ENCODE measurements at places on chromosomes 5 and 9.

- DNase-seq: no peak
- peaks cover 7% of the 10 kb centered on the region for H3K36me3 ChIP-seq
- H3K27ac ChIP-seq: no peak overlapping the region
- H3K4me1 ChIP-seq: peaks cover 14% of the 10 kb centered on the region
- no peaks in the 10 kb centered on the region for H3K27me3 ChIP-seq
Measured at GRCh38 chr5:113526421-113526820, 12.9 kb downstream of the YTHDC2 start.

DNA sequence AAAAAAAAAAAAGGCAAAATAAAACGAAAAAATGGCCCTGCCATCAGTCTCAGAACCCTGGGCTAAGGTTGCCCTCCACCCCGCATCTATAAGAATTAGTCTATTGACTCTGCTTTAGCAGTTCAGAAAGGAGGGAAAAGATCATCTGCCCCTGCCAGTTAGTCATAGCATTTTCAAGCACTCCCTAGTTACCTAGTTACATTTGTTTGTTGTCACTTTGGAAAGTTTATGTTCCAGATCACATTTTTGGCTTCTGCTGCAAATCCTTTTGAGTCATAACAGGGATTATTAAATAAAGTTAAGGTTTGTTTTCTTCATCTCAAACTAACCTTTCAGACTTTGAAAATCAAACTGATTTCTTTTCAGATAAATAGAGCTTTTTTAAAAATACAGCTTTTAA, 52.1 kb downstream of the AQP7 start:
- no peak for DNase-seq
- H3K4me3 ChIP-seq: no peak overlapping the region
- peak overlapping the region; percentile 73 for H3K27ac ChIP-seq
- H3K36me3 ChIP-seq: peaks cover 60% of the 10 kb centered on the region
- peaks cover 15% of the 10 kb centered on the region for H3K4me1 ChIP-seq

GRCh38 chr5:168171901-168172759, 119.3 kb upstream of the WWC1 start:
- no peaks in the 10 kb centered on the region for H3K27me3 ChIP-seq
- no peak overlapping the region for H3K4me3 ChIP-seq

- no peaks in the 10 kb centered on the region for H3K27me3 ChIP-seq
- no peak overlapping the region for H3K27ac ChIP-seq
- no peaks in the 10 kb centered on the region for H3K4me1 ChIP-seq
- H3K36me3 ChIP-seq: no peaks in the 10 kb centered on the region
- DNase-seq: no peak
Measured at GRCh38 chr9:19009391-19009965, 23.5 kb downstream of the SAXO1 start.

GRCh38 chr5:93884254-93884653, 142.9 kb upstream of the POU5F2 start:
- peaks cover 7% of the 10 kb centered on the region for H3K36me3 ChIP-seq
- H3K4me1 ChIP-seq: no peaks in the 10 kb centered on the region
- no peak overlapping the region for H3K27ac ChIP-seq

GRCh38 chr9:122819326-122819725, 9.1 kb downstream of the PDCL start:
- DNase-seq: no peak
- H3K27ac ChIP-seq: no peak overlapping the region
- no peaks in the 10 kb centered on the region for H3K27me3 ChIP-seq
- peaks cover 9% of the 10 kb centered on the region for H3K4me1 ChIP-seq
- peaks cover 36% of the 10 kb centered on the region for H3K36me3 ChIP-seq

GRCh38 chr9:24552526-24553182, 7.0 kb upstream of the IZUMO3 start:
- no peaks in the 10 kb centered on the region for H3K36me3 ChIP-seq
- no peak overlapping the region for H3K4me3 ChIP-seq
- DNase-seq: no peak
- H3K27me3 ChIP-seq: no peaks in the 10 kb centered on the region

- no peaks in the 10 kb centered on the region for H3K27me3 ChIP-seq
- no peak for DNase-seq
- no peak overlapping the region for H3K4me3 ChIP-seq
- no peak overlapping the region for H3K27ac ChIP-seq
- no peaks in the 10 kb centered on the region for H3K4me1 ChIP-seq
Measured at GRCh38 chr9:85368781-85369180, 373.0 kb downstream of the AGTPBP1 start.

DNA sequence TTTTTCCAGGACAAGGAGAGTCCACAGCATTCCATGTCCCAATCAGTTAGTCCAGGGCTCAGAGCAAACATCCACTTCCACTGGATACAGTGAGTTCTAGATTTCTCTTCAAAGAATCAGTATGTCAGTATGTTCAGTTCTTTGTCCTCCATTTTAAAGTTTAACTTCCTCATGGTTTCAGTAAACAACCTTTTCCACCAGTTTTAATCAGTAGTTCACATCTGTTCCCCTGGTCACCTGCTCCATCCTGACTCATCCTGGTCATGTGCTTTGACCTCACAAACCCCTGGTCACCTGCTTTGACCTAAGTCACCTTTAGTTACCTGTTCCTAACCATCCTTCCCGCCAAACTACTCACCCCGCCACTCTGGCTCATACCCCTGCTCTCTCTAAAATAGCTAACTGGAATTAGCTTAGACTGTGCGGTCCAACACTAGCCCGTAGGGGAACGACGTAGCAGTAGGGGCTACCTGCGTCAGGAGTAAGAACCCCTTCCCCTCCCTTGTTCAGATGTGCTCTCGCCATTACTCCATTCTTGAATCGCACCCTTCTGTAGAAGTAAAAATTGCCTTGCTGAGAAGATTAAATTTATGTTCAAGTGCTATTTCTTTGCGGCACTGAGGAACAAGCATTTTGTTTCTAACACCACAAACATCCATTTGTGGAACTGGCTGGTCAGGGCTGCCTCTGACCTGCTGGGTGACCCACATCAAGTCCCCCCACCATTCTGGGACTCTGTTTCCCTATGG, 5.5 kb downstream of the ENG start:
- H3K27me3 ChIP-seq: no peaks in the 10 kb centered on the region
- H3K4me3 ChIP-seq: no peak overlapping the region
- H3K27ac ChIP-seq: no peak overlapping the region
- peaks cover 10% of the 10 kb centered on the region for H3K36me3 ChIP-seq
- H3K4me1 ChIP-seq: peaks cover 61% of the 10 kb centered on the region

DNA sequence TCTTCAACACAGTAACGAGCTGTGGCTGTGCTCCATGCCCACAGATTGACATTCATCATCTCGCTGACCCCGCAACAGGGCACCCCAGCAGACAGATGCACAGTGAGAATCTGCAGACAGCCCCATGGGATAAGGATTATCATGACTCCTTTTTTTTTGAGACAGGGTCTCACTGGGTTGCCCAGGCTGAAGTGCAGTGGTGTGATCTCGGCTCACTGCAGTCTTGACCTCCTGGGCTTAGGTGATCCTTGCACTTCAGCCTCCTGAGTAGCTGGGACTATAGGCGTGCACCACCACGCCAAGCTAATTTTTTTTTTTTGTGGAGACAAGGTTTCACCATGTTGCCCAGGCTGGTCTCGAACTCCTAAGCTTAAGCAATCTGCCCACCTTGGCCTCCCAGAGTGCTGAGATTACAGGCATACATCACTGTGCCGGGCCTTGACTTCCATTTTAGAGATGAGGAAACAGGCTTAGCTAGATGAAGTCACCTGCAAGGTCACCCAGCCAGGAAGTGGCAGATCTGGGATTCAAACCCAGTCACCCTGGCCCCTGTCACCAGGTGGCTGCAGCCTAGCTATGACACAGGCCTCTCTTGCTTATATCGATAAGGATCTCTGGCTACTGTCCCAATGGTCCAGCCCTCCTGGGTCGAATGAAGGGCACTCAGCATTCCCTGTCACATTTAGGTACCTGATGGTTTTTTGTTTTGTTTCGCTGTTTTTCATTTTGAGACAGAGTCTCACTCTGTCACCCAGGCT, 5.1 kb downstream of the AIF1L start:
- peak overlapping the region; percentile 83 for H3K27ac ChIP-seq
- H3K4me3 ChIP-seq: no peak overlapping the region
- H3K4me1 ChIP-seq: no peaks in the 10 kb centered on the region
- no peaks in the 10 kb centered on the region for H3K36me3 ChIP-seq
- no peaks in the 10 kb centered on the region for H3K27me3 ChIP-seq

GRCh38 chr5:19753579-19753978, 234.4 kb downstream of the CDH18 start:
- no peaks in the 10 kb centered on the region for H3K36me3 ChIP-seq
- H3K27ac ChIP-seq: no peak overlapping the region
- no peak overlapping the region for H3K4me3 ChIP-seq
- H3K4me1 ChIP-seq: no peaks in the 10 kb centered on the region

- H3K27me3 ChIP-seq: no peaks in the 10 kb centered on the region
- DNase-seq: no peak
- H3K4me1 ChIP-seq: no peaks in the 10 kb centered on the region
- H3K27ac ChIP-seq: no peak overlapping the region
- no peak overlapping the region for H3K4me3 ChIP-seq
Measured at GRCh38 chr5:94025788-94026473, 284.5 kb upstream of the POU5F2 start.

- no peak overlapping the region for H3K4me3 ChIP-seq
- H3K27ac ChIP-seq: no peak overlapping the region
- DNase-seq: no peak
- H3K4me1 ChIP-seq: no peaks in the 10 kb centered on the region
- H3K27me3 ChIP-seq: no peaks in the 10 kb centered on the region
- no peaks in the 10 kb centered on the region for H3K36me3 ChIP-seq
Measured at GRCh38 chr5:105238561-105238960, 1676.0 kb upstream of the NUDT12 start.

GRCh38 chr5:124740071-124740470, 6.4 kb downstream of the ZNF608 start:
- H3K27me3 ChIP-seq: peaks cover 3% of the 10 kb centered on the region
- DNase-seq: no peak
- no peak overlapping the region for H3K4me3 ChIP-seq
- H3K36me3 ChIP-seq: no peaks in the 10 kb centered on the region
- H3K27ac ChIP-seq: no peak overlapping the region

GRCh38 chr9:70873506-70873905, 247.9 kb downstream of the TRPM3 start:
- no peak for DNase-seq
- H3K27me3 ChIP-seq: no peaks in the 10 kb centered on the region
- H3K4me3 ChIP-seq: no peak overlapping the region

- H3K4me1 ChIP-seq: peaks cover 11% of the 10 kb centered on the region
- H3K36me3 ChIP-seq: no peaks in the 10 kb centered on the region
- no peak for DNase-seq
- H3K27me3 ChIP-seq: no peaks in the 10 kb centered on the region
Measured at GRCh38 chr9:37984672-37985611, 81.0 kb upstream of the SLC25A51 start.

DNA sequence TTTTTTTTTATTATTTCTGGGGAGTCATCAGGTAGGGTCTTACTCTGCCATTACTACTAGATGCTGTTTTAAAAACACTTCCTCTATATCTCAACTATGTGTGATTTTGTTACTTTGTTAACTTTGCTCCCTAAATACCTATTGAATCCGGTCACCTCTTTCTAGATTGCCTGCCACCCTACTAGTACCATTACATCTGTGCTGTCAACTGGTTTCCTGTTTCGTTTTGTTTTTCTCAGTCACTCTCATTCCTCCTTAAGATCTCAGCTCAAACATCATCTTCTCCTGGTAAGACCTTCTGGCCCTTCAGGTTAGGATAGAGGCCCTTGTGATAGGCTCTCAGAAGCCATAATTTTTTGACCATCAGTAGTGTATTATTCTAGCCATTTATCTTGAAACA, 324.2 kb upstream of the ATP10B start:
- DNase-seq: no peak
- no peaks in the 10 kb centered on the region for H3K36me3 ChIP-seq
- H3K4me1 ChIP-seq: no peaks in the 10 kb centered on the region

DNA sequence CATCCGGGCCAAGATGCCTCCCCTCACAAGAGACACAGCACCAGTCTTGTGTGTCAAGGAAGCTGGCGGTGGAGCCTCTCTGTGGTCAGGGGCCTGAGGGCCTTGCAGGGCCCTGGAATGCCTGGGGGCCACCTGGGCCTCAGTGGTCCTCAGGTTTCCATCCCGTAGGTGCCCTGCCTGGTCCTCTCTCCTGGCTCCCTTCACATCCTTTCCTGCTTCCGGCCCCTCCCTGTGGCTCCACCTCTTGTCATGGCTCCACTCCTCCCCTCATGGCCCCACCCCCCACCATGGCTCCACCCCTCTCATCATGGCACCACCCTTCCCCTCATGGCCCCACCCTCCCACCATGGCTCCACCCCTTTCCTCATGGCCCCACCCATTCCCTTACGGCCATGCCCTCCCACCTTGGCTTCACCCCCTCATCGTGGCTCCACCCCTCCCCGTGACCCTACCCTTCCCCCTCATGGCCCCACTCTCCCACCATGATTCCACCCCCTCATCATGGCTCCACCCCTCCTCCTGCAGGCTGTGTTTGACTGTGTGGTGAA, 175.8 kb downstream of the CACNA1B start:
- no peak overlapping the region for H3K4me3 ChIP-seq
- no peaks in the 10 kb centered on the region for H3K36me3 ChIP-seq

Data from tibial artery (tissue), 4 donors.